RWPE2 (cell line): ENCODE measurements at places on chromosomes 1 and 21.

- no peak for DNase-seq
Measured at GRCh38 chr1:203682473-203683383, 56.1 kb downstream of the ATP2B4 start.

- DNase-seq, result no peak
Measured at GRCh38 chr1:176720838-176721237, 257.9 kb downstream of the PAPPA2 start.

DNA sequence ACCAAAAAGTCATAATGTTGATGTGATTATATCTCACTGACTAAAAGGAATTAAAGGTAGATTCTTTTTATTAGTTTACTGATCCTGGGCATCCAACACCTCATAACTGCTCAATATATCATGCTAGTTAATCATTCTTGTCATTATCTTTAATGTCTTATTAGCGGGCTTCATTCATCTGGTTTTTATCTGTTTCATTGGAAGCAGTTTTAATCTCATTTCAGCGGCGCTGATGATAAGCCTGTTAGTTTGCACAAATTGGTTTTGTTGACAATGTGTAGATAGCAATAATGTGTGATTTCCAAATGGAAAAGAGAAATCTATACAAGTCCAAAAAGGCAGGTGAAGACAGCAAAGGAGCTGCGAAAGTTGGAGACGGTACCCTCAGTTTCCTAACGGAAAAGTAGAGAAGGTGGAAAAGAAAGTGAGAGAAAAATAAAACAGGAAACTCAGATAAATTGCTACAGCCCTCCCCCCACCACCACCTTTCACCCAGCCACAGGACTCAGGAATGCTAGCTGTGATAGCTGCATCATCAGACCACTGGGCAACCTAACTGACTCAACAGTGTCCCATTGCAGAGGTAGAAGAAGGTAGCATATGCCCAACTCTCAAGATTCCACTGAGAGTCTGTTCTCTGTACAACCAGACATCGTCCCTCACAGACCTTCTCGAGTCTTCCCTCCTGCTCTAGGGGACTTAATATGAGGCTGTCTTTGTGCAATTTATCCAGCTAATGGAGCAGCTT, 241.7 kb upstream of the CAMK1G start:
- no peak for DNase-seq

- DNase-seq, result peak; percentile 38
Measured at GRCh38 chr1:193211539-193211938, 25.1 kb upstream of the B3GALT2 start.

DNA sequence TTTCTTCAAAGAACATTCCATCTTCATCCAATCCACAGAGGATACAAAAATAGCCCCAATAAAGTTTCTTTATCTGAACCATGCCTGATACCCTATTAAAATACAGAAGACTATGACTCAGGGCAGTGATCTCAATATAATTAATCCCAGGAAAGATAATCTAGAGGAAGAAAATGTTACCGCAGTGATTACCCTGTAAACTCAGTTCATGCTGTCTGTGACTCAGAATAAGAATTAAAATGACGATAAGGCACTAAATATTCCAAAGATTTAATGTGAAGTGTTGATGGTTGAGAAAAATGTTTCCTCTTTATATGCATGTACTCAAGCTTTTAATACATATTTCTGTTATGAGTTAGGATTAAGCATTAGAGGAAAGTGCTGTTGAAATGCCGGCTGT, 88.6 kb upstream of the LYPLAL1 start:
- no peak for DNase-seq

DNA sequence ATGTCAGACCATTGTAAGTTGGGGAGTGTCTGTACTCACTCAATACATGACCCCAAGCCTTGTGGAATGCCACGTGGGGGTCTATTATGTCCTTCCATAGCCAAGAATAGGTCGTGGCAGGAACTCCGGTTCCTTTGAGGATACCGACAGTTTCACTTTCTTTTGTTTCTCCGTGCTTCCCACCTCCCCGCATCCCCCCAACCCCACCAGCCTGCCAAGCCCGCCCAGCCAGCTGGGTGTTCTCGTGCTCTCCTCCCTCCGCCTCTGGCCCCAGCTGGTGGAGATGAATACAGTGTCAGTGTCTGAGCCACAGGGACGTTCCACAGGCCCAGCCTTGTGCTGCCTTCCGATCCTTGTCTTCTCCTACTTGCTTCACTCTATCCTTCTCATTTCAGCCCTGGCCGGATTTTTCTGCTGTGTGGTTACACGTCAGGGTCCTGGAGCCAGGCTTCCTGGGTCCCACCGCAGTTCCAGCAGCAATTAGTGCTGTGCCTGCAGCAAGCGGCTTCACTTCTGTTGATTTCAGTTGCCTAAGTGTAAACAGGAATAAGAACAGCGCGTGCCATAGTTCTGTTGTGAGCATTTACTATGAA, 4.1 kb upstream of the AGTRAP start:
- no peak for DNase-seq

- no peak for DNase-seq
Measured at GRCh38 chr1:165075725-165076370, 280.7 kb downstream of the LMX1A start.

DNA sequence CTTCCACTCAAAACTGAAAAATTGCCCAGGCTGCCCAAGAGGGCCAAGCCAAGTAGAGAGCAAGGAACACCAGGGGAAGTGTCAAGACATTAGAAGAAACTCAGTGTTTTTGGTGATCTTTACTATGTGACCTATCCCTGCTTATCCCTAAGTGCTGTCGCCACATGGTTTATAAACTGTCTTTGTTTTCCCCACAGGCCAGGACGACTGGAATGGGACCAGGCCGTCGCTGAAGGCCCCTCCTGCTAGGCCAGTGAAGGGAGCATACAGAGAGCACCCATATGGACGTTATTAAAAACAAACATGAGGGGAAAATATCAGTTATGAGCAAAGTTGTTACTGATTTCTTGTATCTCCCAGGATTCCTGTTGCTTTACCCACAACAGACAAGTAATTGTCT, 28.7 kb downstream of the KHDRBS1 start:
- DNase-seq, result no peak

- DNase-seq, result no peak
Measured at GRCh38 chr1:36342426-36343185, 19.2 kb upstream of the EVA1B start.

DNA sequence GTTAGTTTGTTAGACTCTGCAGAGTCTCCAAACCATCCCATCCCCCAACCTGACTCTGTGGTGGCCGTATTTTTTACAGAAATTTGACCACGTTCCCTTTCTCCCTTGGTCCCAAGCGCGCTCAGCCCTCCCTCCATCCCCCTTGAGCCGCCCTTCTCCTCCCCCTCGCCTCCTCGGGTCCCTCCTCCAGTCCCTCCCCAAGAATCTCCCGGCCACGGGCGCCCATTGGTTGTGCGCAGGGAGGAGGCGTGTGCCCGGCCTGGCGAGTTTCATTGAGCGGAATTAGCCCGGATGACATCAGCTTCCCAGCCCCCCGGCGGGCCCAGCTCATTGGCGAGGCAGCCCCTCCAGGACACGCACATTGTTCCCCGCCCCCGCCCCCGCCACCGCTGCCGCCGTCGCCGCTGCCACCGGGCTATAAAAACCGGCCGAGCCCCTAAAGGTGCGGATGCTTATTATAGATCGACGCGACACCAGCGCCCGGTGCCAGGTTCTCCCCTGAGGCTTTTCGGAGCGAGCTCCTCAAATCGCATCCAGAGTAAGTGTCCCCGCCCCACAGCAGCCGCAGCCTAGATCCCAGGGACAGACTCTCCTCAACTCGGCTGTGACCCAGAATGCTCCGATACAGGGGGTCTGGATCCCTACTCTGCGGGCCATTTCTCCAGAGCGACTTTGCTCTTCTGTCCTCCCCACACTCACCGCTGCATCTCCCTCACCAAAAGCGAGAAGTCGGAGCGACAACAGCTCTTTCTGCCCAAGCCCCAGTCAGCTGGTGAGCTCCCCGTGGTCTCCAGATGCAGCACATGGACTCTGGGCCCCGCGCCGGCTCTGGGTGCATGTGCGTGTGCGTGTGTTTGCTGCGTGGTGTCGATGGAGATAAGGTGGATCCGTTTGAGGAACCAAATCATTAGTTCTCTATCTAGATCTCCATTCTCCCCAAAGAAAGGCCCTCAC, at the start of gene OLIG2:
Gene OLIG2 (plus strand): TSS at position 447 of the 954 bp plus-strand sequence. CDS start 928 bp downstream, outside the sequence.
- no peak for DNase-seq

- DNase-seq, result no peak
Measured at GRCh38 chr1:8754993-8755392, 62.4 kb downstream of the RERE start.

GRCh38 chr1:165884009-165884689, 56.7 kb downstream of the UCK2 start:
- no peak for DNase-seq

DNA sequence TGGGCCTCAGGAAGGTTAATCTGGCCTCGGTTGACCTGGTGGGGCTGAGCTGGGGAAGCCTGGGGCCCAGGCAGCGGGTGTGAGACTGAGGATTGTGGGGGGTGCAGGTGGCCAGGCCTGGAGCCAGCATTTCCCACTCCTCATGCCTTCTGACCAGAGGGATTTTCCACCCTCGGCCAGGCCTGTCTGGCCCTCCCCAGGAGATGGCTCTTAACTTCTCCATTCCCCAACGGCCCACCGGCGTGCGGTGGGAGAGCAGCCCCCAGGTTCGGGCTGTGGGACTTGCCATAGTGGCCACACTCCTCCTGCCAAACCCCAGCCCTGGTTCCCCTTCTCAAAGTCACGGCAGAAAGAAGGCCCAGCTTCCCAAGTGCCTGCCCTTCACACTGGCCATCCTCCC, 126.5 kb upstream of the RUNX3 start:
- no peak for DNase-seq

DNA sequence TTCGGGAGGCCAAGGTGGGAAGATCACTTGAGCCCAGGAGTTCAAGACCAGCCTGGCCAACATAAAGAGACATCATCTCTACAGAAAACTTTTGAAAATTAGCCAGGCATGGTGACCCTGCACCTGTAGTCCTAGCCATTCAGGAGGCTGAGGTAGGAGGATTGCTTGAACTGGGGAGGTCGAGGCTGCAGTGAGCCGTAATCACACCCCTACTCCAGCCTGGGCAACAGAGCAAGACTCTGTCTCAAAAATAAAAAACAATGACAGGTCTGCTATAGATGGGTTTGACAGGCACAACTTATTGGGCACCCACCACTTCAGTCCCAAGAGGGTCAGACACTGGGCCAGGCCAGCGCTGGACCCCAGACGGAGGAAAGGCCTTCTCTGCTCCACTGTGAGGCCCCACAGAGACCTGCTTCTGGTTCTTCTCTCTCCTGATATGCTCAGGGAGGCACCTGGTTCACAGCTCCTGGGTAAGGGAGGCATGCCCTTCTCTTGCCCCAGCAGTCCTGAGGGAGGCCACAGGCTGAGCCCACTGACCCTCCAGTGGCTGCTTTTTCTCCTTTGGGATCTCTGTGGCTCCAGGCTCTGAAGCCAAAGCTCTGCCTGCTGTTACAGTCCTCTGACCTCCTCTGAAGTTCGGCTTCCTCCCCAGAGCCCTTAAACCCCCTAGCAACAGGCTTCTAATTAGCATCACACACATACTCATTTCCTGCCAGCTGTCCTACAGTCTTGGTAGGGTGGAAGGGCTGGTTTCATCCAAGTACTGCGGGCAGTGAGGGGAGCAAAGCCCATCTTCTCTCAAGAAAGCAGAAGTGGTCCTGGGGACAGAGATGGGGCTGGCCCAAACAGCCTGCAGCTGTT, 14.4 kb downstream of the S100A16 start:
- no peak for DNase-seq

DNA sequence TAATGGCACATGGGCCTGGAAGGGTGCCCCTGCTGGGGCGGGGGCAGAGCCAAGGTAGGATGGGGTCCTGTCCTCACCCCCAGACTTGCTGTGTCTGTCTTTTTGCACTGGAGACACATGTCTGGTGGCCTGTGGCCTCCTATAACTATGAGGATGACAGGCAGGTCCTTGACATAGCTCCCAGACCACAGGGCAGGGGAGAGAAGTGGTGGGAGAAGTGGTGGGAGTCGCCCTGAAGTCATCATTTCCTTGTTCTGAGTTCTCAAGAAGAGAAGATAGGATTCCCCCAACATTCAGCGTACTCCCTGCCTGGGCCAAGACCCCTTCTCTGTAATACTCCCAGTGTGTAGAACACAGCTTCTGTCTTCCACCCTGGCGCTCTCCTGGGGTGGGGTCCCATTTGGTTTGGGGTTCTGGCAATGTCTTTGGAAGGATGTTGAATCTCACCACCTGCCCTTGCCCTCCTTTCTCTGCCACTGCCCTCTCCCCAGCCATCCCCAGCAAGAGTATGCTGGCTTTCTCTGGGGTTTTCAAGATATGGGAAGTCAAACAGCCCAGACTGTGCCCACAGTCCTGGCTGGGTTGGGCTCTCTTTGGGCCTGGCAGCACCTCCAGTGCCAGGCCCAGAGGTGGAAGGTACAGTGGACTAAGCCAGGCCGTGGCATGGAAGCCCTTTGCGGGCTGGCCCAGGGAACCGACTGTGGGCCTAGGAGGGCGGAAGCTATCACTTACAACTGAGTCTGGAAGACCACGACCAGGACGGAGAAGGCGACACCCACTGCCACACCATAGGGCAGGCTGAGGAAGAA, 19.4 kb downstream of the SLC26A9 start:
- DNase-seq, result peak; percentile 27

DNA sequence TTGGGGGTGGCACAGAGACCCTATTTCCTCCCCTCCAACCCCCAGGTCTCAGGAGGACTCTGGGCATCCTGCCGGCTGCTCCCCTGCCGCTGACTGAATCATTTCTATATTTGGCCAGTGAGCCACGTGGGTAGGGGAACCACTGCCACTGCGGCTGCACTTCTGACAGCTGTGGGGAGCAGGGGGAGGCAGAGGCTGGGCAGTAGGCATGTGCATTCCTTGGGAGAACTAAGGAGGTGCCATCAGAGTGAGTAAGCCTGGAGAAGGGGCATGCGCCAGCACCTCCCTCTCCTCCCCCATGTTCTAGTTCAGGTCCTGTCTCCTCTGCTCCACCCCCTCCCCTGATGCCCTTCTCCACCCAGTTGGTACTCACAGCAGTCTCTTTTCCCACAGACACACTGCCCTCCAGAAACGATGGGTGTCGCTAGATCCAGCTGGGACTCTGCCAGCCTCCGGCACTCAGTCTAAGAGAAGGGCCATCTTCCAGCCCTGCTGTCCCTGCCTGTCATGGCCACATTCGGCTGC, 12.0 kb downstream of the PPFIA4 start:
- DNase-seq, result peak; percentile 79

GRCh38 chr1:51268634-51269033, 32.6 kb downstream of the RNF11 start:
- no peak for DNase-seq

GRCh38 chr1:169427081-169427641, at the start of gene CCDC181:
TSS of gene CCDC181 (minus strand) at chr1:169427474. CDS start at chr1:169424927, 2,547 bp downstream.
- DNase-seq, result no peak

DNA sequence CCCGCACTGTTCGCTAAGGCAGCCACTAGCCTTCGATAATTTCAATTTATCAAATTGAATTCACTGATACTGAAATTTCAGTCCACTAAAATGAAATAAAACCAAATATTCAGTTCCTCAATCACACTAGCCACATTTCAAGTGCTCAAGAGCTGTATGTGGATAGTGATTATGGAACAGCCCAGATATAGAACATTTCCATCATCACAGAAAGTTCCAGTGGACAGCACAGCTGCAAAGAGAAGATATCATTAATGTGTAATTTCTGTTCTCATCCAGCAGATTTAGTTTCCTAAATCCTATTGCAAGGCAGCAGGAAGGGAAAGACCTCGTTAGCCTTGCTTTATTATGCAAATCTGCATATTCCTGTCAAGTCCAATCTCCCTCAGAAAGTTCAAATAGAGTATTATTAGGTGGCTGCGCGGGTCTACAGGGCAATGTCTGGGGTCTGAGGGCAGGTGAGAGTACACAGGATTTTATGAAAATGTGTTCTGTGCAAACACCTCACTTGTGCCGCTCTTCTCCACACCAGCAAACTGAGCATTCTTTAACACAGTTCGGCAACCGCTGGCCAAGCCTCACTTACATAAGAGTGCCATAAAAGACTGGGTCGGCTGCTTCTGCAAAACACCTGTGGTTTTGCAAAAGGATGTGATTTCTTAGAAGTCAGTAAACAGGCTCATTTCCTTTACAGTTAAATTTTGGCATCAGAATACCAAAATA, 22.4 kb downstream of the CAPZB start:
- no peak for DNase-seq
